ENCODE measurements at places on chromosomes 11 and 22.

- no peak for DNase-seq
These were observed 11.6 kb downstream of the RIBC2 start for GRCh38 chr22:45425101-45425500.

GRCh38 chr11:117745346-117745745, 51.7 kb downstream of the DSCAML1 start:
- DNase-seq = no peak

DNA sequence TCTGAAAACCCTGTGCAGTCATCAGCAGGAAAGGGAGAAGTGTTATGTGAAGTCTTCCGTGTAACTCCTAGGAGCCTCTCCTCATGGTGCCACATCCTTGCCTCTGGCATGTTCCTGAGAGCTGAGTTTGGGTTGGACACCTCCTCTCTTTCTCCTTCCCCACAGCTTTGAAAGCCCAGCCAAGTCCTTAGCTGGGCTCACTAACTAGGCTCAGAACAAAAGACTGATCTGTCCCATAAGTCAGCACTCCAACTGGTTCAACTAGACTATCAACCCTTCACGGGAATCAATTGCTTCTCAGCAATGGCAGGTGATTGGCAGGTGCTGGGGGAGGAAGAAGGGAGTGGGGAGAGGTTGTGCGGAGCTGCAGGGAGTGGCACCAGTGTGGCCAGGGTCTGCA, 509.9 kb upstream of the B3GAT1 start:
- DNase-seq = no peak

DNA sequence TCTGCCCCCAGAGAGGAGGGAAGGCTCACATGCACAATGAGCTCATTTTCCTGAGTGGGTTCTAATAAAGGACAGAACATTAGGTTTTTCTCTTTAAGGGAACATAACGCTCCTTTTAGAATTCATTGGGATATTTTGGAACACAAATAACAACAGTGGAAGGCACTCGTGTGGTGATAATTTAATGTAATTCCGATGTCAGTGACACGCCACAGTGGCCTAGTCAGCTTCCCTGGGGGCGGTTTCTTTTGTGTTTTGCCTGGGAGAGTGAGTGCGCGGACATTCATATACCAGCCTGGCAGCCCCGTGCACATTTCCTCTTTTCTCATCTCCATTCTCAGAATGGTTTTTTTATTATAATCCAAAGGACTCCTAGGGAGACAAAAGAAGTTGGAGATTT, 41.1 kb downstream of the SEZ6L start:
- DNase-seq = no peak

GRCh38 chr11:19218216-19218615, 16.4 kb upstream of the CSRP3 start:
- no peak for DNase-seq

GRCh38 chr11:44906649-44907048, 44.0 kb downstream of the TP53I11 start:
- DNase-seq = no peak

- DNase-seq = peak; percentile 68
These were observed 53.2 kb upstream of the CDON start for GRCh38 chr11:126115816-126116331.

GRCh38 chr11:30538251-30538650, 47.9 kb downstream of the MPPED2 start:
- no peak for DNase-seq

GRCh38 chr11:133115099-133115498, 417.2 kb downstream of the OPCML start:
- no peak for DNase-seq

DNA sequence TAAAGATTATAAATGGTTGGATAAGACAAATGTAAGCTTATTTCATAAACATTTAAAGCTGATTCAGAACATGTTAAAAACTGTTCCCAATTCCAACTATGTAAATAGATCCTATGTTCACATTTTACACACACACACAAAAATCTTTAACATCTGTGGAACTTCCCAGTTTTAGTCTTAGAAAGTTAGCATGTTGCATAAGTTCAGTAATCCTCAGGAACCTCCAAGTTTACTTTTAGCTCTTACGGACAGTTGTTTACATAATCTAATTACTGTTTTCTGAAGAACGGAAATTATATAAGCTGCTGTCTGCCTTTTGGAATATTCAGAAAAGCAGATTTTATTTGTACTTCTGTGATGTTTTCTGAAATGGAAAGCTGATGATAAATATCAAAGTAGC, 53.3 kb downstream of the PANX1 start:
- no peak for DNase-seq

DNA sequence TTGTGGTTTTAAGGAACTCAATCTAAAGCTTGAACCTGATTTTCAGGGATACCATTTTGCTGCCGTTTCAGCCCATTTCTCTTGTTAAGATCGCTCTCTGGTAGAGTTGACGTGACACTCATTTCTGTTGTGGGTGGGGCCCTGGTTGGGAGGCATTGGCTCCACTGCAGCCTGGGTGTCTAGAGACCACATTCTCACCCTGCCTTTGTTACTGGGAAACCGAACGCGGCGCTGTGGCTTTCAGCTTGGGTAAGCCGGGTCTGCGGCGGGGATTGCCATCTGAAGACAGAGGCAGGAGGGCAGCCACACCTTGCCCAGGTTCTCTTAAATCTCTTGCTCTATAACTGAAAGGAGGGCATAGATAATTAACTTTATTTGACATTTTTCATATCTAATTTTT, 3.2 kb downstream of the EHF start:
- DNase-seq = no peak

- DNase-seq = no peak
These were observed 440.1 kb downstream of the MIAT start for GRCh38 chr22:27097506-27097905.

GRCh38 chr11:117584056-117584830, 212.8 kb downstream of the DSCAML1 start:
- DNase-seq = no peak

GRCh38 chr22:41311487-41311886, 10.2 kb downstream of the ZC3H7B start:
- DNase-seq = no peak

DNA sequence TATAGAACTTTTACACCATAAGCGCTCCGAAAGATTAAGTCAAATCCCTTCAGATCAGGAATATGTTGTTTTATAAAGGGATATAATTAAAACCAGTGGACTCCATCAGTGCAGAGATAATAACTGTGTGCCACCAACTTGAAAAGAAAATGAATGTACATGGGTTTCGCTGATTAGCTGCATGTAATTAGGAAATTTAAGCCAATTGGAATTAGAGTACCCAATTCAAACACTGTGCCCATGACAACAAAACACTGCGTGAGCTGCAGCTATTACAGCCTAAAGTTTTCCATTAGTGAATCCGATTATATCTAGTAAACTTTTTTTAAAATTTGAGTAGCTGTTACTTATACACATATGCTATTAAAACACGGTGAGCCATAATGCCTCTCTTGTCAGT, 392.3 kb upstream of the ARHGAP42 start:
- DNase-seq = no peak

GRCh38 chr11:127199306-127199801, 198.8 kb upstream of the KIRREL3 start:
- DNase-seq = no peak
